GF-D8 (cell line): ENCODE measurements at places on chromosomes 3 and 15.

- no peak for DNase-seq
These were observed 305.9 kb upstream of the TMCO5A start for GRCh38 chr15:37628507-37628906.

DNA sequence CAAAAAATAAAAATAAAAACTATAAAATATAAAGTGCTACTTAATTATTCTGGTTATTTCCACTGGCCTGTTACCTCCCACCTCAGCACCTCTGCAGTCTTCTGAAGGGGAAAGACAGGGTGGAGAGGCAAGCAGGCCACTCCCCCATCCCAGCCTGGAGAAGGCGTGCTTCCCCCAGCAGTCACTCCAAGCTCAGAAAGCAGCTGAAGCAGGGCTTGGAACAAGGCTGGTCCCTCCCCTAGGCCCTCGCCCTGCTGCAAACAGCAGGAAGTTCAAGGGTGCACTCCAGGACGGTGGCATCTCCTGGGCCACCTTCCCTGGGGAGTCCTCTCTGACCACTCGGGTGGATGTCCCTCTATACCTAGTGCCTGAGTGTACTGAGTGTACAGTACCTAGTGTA is 21.4 kb downstream of the CACNA2D2 start:
- DNase-seq = no peak

DNA sequence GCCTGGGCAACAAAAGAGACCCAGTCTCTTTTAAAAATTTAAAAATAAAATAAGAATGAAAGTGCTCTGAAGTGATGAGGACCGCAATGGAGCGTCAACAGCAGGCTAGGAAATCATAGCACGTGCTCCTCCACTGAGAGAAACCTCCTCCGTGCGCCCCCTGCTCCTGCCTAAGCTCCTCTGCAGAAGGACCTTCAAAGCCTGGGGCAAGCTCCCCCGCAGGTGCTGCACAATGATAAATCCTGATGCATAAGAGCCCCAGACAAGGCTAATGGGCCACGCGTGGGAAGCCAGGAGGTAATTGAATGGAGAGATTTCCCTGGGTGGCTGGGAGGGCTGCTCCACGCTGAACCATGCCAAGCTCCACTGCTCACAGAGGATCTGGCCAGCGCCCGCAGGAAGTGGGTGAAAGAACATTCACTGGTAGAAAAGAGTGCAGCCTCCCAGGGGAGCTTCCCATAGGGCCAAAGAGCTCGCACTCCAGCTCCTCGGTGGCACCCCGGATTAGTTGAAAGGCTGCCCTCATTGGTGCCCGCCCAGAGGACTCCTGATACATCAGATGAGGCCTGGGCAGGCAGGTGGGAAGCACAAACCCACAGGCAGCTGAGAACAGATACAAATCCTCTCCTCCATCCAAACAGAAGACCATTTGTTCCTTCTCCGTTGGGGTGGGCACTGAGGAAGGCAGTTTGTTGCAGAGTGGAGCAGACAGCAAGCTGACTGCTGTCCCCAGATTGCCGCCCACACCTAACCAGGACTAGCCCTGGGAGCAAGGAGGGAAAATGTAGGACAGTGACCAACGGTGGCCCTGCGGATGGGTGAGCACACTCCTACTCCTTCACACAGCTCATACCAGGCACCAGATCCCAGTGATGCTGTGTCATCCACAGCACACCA is 52.5 kb downstream of the CPN2 start:
- DNase-seq = no peak

DNA sequence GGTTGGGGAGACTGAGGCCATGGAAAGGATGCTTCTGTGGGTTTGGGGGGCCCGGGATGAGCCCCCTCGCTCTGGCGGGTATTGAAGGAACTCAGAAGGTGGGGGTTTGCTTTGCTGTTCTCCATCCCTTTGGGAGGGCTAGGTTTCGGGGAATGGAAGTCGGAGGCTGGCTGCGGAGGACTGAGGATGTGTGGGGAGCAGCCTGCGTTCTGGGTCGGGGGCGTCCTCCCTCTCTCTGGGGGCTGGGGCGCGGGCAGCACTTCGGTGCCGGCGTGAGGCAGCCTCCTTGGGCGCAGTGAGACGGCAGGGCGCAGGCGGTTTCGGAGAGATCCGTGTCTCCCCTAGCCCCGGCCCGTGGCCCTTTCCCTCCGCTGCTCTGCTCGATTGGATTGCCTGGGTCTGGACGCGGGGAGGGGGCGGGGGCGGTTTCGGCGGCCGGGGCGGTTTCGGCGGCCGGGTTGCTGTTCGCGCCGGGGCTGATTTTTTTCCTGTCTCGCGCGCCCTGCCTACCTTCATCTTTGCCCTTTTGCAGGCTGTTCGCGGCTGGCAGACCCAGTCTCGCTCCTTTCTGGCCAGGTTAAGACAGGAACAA is 1.4 kb downstream of the PTPRG start:
- no peak for DNase-seq

DNA sequence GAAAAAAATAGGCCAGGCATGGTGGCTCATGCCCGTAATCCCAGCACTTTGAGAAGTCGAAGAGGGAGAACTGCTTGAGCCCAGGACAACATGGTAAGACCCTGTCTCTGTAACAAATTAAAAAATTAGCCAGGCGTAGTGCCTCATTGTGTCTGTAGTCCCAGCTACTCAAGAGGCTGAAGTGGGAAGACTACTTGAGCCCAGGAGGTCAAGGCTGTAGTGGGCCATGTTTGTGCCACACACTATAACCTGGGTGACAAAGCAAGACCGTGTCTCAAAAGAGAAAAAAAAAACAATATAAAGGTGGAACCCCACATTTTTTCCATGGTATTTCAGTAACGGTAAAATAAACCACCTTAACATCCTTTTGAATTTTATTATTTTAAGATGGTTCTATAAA is 69.9 kb downstream of the DENND4A start:
- no peak for DNase-seq

DNA sequence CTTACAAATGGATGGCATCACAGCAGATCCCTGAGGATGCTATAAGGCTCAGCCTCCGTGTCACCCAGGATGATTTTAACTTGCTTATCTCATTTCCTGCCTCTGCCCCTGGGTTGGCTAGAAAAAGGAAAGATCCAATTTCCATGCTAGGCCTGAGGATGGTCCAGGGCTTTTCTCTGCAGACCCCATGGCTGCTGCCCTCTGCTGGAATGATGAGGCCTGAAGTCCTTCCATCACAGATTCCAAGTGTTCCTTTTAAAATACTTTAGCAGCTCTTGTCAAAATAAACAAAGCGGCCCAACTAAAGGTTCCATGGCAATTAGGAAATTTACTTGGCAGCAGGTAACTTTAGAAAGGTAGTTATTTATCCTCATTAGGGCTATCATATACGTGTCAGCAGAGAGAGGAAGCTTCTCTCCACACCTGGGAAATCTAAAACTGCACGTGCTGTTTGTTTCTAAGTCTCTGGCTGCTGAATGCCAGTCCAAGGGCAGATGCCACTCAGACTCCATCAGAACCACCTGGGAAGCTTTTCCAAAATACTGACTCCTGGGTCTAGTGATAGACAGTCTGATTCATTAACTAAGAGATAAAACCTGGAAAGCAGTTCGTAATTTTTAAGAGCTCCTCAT is 401.9 kb upstream of the IL12A start:
- DNase-seq = no peak

GRCh38 chr3:100032243-100032642 is 82.1 kb downstream of the FILIP1L start:
- no peak for DNase-seq

GRCh38 chr15:74525309-74525708 is 15.7 kb upstream of the ARID3B start:
- DNase-seq = no peak
